ENCODE measurements at places on chromosomes 3 and 15.

- DNase-seq: no peak
Measured at GRCh38 chr3:59658866-59659265, 609.0 kb upstream of the CFAP20DC start.

DNA sequence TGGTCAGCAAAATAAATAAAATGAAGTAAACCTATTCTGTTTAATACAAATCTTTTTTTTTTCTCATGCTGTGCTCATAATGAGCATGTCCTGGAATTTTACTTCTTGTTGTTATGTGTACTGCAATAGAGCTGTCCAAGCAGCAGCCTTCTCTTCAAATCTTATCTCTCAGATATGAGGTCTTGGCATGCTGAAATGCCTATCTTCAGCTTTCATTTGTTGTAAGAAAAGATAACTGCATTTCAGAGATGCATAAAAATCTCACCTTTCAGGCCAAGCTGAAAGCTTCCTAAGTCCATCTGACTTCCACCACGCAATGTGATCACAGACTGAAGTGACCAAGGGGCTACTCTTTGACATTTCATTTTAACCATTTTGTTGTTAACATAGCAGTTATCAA, 43.5 kb upstream of the LRRC3B start:
- no peak for DNase-seq

- DNase-seq: no peak
Measured at GRCh38 chr3:73694983-73695757, 70.4 kb upstream of the PDZRN3 start.

GRCh38 chr15:59436774-59437141, 1.2 kb upstream of the FAM81A start:
- peak; percentile 24 for DNase-seq

DNA sequence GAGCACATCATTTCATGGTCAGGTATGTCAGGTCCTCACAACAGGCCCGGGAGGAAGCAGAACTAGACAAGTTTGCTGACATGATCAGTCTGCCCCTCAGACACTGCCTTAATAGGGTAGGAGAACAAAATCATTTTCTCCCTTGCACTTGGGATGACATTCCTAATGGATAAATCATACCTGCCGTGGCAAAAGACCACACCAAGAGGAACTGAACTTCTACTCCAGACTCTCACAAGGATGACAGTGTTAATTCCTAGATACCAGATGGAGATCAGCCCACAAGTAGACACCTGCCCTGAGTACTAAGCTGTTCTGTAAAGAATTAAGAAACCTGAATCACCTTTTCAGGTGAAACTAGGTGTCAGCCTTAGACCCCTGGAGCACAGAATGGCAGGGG, 19.5 kb downstream of the SIAH2 start:
- DNase-seq: peak; percentile 51

DNA sequence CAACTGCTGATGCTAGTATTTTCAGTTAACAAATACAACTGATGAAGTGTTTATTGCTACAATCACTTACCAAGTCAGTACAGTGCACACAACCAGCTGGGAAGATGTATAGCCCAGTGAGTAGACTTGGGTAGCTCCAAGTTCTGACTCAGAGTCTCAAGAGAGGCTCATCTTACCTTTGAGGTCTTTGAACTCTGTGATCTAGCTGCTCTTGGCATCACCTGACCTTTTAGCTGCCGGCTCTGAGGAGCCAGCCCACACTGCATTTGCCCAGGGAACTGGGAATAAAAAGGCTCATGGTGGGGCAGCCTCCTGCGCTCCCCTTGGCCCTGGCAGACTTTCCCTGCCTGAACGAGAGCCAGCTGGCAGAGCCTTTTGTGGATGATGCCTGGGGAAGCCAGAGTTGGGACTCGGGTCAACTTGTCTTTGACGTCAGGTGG, 82.6 kb downstream of the CEMIP start:
- DNase-seq: no peak

DNA sequence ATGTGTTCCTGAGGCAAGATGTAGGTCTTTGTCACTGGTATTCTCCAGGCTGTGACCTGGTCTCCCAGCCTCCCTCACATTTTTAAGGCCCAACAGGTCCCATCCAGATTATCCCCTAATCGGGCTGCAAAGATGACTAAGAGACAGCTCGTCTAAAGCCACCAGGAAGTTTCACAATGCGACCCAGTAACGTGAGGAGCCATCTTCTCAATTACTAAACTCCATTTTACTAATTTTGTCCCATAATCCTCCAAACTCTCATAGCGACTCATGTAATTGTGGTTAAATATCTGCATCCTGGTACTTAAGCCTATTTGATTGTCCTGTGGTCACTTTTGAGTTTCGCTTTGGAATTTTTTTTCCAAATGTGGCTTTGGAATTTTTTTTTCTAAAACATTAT, 8.7 kb upstream of the PLA2G4F start:
- DNase-seq: peak; percentile 56

GRCh38 chr15:68586274-68586961, 7.6 kb downstream of the CORO2B start:
- peak; percentile 96 for DNase-seq

GRCh38 chr15:40064231-40064894, 25.4 kb upstream of the SRP14 start:
- peak; percentile 49 for DNase-seq

DNA sequence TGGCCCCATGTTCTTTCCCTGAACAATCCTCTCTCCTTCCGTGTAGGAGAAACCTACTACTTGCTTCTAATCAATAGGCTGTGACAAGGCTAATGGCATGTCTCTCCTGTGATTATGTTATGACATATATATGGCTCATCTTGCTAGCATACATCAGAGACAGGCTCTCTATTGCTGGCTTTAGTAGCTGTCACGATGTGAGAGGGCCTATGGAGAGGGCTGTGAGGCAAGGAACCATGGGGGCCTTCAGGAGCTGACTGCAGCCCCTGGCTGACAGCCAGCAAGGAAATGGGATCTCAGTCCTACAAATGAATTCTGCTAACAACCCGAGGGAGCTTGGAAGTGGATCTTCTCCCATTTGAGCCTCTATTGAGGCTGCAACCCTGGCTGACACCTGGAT, 96.3 kb downstream of the EOMES start:
- no peak for DNase-seq
